ENCODE measurements at places on chromosomes 16 and 17.

- peak; percentile 20 for DNase-seq
These were observed 338 bp downstream of the MAPK3 start for GRCh38 chr16:30122604-30123160.

- DNase-seq: no peak
These were observed 741 bp upstream of the GRB2 start for GRCh38 chr17:75406222-75406615.

DNA sequence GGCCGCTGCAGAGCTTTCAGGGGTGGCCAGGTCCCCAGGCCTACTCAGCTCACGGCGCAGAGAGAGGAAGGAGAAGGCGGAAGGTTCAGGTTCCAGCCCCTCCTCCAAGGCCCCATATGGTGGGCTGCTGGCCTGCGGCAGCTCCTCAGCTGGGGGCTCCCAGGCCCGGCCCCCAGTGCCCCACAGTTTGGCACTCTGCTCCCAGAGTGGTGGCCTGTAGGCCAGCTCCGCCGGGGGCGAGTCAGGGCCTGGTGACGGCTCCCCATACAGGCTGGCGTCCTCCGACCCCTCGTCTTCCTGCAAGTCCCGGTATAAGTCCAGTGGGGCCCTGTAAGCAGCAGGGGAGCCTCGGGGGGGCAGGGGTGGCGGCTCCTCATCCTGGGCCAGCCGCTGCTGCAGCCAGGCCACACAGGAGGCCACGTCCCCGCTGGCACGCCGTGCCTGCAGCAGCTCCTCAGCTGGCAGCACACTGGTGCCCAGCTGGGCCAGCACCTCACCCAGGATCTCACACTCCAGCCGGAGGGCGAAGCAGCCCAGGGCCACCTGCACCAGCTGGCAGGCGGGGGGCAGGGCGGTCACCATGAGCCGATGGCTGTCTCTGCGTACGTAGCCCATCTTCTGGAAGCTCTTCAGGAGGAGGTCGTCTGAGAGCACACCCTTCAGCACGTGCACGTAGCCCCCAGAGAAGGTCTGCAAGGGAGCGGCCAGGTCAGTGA lies 3.7 kb downstream of the SPATA2L start:
- no peak for DNase-seq

DNA sequence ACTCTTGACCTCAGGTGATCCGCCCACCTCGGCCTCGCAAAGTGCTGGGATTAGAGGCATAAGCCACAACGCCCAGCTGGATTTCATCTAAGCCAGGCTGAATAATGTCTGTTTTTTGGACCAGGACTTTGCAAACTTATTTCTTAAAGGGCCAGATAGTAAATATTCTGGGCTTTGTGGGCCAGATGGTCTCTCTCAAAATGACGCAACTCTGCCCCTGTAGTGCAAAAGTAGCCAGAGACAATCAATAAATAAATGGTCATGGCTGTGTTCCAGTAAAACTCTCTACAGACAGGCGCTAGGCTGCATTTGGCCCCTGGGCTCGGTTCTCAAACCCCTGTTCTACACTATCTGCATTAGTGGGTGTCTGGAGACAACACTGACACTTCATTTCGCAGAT lies 121.9 kb upstream of the CDH13 start:
- no peak for DNase-seq

DNA sequence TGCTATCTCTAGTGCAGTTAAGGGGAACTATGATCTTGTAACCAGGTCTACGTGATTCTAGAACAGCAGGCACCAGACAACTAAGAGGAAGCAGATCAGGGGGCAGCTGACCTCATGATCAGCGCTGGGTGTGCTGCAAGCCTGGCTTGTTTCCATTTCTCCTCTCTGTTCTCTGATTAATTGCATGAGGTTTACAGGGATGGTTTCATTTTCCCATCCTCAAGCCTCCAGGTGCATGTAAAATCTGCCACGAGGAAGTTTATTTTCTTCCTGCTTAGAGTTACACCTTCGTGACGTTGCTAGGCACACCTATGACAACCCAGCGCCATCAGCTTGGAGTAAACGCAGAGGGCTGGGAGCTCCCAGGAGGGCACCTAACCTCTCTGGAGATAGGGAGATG lies 4.3 kb upstream of the NUPR1 start:
- no peak for DNase-seq

- no peak for DNase-seq
These were observed 13.2 kb downstream of the SLC6A4 start for GRCh38 chr17:30222251-30222650.

- DNase-seq: no peak
These were observed 101.4 kb downstream of the MAP2K4 start for GRCh38 chr17:12122075-12122474.

- DNase-seq: no peak
These were observed 72.2 kb upstream of the MPHOSPH6 start for GRCh38 chr16:82242201-82242600.

GRCh38 chr16:65845466-65846209 lies 520.9 kb upstream of the CDH5 start:
- no peak for DNase-seq

DNA sequence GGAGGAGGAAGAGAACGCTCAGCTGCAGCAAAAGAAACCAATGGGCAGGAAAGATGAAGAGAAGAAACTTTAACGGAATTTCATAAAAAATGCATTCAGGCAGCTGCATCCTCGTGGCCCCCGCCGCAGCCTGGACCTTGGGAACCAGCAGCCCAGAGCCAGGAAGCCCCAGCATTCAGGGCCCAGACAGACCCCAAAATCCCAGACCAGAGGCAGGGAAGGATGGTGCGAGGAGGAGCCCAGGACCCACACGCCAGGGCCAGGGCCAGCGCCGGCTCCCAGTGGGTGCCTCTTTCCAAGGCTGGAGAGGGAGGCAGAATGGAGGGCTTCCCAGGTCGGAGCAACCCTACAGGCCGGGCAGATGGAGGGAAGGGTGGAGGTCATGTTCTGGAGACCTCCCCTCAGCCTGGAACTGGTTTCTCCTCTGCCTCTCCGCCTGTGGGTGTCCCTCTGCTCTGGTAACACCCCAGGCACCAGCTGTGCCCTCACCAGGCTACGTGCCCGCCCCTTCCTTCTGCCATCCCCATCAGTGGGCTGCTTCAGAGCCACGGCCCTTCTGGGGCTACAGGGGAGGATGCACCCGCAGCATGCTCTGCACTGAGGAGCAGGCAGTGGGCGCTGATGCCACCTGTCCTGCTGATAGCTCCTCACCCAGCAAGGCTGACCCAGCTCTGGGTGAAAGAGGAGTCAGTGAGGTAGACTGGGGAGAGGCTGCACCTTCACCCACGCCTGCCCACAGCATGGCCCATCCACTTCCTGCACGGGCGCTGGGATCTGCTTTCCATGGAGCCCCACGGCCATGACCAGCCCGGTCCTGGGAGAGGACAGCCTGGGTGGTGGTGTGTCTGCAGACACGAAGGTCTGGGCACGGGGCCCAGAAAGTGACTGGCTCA lies 1.2 kb upstream of the MIF4GD start:
- no peak for DNase-seq

DNA sequence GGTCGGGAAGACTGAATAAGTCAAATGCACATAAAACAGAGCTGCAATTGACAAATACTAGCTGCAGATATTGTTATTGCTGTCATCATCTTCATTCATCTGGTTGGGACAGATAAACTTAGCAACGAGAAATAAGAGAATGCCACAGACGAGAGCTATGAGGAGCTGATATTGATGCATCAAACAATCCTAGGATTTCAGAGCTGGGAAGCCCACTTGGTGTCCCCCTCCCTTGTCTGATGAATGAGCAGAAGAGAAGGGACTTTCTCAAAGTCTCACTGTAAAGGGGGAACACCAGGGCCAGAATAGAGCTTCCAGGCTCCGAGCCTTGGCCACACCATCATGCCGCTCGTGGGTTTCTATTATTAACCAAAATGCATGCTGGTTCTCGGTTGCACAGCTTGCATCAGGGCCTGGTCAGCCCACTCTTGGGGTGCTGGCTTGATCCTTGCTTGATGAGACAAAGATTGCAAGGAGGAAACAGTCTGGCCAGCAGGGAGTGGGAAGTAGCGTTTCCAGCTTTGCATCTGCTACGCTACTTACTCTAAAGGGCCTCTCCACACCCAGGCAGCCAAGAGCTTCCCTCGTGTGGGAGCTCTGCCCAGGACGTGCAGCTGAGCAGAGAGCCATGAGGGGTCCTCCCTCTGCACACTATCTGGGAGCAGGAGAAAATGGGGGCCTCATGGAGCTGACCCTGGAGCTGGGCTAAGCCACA lies 28.4 kb upstream of the EMP2 start:
- no peak for DNase-seq

GRCh38 chr17:57838857-57839570 lies 10.8 kb downstream of the MRPS23 start:
- no peak for DNase-seq

DNA sequence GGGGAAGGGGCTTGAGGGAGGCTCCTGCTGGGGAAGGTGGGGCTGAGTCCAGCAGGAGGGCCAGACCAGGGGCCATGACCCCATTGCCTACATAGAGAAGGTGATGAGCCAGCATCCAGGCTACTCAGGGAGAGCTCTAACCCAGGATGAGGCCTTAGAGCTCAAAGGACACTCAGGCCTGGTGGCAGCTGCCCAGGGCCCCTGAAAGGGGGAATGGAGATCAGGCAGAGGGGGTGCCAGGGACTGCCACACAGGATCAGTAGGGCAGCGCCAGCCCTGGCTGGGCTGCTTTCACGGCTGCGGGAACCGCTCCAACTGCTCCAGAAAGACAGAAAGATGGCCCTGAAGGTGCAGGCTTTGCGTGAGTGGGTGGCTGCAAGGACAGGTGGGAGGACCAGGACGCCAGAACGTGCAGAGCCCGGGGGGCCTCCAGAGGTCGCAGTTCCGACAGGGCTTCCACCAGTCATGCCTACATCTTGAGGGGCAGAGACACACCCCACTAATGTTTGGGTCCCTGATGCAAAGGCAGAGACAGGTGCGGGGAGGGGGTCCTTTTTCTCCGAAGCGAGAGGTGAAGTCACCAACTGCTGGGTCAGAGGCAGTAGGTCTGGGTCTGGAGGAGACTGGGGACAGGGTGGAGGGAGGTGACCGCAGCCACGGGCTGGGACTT lies 882 bp upstream of the ATP6V0C start:
- DNase-seq: no peak

DNA sequence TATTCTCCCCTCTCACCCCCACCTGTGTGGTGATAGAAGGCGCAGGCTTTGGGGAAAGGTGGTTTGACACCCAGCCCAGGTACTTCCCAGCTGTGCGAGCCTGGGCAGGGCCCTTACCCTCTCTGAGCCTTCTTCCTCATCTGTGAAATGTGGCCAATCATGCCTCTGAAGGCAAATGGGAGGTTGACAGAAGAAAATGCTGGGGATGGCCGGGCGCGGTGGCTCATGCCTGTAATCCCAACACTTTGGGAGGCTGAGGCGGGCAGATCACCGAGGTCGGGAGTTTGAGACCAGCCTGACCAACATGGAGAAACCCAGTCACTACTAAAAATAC lies 43.7 kb downstream of the CRISPLD2 start:
- DNase-seq: no peak

DNA sequence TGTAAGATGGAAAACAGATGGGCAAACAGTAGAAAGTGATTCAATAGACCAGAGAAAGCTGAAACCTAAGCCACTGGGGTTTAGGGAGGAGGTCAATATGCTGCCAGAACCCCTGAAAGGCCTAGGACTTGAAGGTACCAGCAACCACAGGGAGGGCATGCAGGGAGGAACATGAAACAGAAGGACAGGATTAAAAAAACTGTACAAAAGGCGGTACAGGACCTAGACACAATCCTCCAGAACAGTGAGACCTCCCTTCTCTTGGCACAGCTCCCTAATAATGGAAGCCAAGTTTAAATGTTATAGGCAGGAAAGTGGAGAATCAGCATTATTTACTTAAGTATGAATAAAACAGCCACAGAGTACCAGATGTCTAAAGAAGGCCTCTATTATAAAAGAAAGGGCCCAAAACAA lies 105.5 kb downstream of the SPAG9 start:
- no peak for DNase-seq

DNA sequence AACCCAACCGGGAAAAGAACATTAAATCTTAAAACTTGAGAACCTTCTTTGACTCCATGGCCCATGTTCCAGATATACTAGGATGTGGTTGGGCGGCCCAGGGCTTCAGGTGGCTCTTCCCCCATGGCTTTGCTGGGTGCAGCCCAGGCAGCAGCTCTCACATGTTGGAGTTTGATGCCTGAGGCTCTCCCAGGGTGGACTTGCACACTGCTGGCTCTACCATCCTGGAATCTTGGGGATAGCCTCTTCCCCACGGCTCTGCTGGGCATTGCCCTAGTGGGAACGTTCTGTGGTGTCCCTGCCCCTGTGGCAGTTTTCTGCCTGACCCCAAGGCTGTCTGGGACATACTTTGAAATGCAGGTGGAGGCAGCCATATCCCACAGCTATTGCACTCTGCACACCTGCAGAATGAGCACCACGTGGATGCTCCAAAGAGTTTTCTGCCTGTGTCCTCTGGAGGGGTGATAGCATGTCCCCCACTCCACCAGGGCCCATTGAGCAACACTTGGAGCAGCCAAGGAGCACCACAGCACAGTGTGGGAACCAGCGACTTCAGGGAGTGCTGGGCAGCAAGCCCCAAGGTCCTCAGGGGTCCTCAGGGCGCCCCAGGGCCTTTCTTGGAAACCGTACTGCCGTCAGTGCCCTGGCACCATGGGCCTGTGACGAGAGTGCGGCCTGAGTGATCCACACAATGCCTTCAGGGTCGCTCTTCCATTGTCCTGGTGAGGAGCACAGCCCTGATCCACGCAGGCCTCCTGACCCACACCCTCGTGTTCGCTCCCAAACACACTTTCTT lies 70.8 kb downstream of the GOSR1 start:
- DNase-seq: no peak

GRCh38 chr17:36459045-36459444 lies 27.4 kb upstream of the ZNHIT3 start:
- no peak for DNase-seq

- DNase-seq: peak; percentile 44
These were observed 390 bp downstream of the ZNRF1 start for GRCh38 chr16:74999219-74999608.

- DNase-seq: no peak
These were observed 17.0 kb downstream of the TAF1C start for GRCh38 chr16:84169765-84170310.

DNA sequence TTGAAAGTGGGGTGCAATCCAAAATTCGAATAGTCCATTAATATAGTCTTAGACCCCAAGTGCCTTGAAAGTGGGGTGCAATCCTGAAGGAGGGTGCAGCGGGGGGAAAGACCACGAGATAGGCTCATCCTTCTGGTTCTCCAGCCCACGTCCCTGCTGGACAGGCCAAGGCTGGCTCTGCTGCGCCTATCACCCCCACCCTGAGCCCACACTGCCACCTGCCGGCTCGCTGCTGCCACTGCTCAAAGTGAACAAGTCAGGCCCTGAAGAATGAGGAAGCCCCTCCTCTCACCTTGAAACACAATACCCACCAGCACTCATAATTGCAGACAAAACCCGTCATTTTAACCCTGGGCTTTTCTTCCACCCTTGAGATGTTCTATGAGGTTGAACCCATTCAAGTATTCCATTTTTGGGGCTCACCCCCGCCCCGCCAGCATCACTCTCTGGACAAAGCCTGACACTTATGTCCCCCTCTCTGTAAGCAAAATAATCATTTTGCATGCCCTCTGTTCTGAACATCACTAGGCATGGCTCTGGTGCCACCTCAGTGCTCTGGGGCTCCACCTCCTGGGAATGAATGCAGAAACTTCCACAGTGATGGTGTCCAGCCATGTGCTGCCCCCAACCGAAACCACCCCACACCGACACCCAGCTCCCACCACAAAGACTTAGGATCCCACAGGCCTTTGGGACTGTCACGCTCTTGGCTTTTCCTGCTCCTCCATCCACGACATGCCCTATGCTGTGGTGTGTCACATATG lies 56.8 kb downstream of the BEAN1 start:
- peak; percentile 76 for DNase-seq

- DNase-seq: no peak
These were observed 5.7 kb upstream of the TCAP start for GRCh38 chr17:39659279-39660010.
